ENCODE measurements at places on chromosomes 2 and 18.

DNA sequence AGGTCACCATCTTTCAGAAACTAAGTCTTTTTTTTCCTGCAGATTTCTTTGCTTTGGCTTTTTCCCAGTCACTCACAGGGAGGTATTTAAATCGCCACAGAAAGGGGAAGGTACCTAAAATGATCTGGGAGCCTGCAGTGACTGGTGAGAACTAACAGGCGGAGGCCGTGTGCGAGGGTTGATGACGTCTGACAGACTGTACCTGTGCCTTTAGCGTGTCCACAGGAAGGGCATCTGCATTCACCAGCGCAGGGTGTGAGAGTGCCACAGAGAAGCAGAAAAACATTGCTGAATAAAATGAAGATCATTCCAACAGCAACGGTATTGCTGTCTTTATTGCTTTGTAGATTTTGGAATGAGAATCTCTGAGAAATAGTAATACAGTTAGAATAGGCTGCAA, 5.7 kb downstream of the CTDP1 start:
- DNase-seq: no peak

GRCh38 chr2:118148133-118148532, 59.9 kb downstream of the INSIG2 start:
- DNase-seq: no peak

GRCh38 chr18:58394602-58395425, 234.1 kb downstream of the ALPK2 start:
- DNase-seq: no peak

DNA sequence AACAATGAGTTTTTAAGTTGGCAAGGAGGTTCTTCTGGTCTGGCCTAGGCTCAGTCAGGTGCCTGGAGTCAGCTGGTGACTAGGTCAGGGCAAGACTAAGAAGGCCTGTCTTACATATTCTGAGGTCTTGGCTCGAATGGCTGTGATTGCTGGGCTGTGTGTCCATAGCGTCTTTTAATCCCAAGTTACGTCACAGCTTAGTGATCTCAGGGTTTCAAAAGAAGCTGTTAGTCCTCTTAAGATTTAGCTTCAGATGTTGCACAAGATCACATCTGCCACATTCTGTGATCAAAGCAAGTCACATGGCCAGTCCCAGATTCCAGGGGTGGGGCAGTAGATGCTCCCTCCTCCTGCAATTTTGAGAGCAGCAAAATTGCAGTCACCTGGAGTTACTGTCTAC, 61.3 kb downstream of the PKP4 start:
- no peak for DNase-seq

- no peak for DNase-seq
Observed at GRCh38 chr2:1047485-1047884, 96.8 kb downstream of the SNTG2 start.

DNA sequence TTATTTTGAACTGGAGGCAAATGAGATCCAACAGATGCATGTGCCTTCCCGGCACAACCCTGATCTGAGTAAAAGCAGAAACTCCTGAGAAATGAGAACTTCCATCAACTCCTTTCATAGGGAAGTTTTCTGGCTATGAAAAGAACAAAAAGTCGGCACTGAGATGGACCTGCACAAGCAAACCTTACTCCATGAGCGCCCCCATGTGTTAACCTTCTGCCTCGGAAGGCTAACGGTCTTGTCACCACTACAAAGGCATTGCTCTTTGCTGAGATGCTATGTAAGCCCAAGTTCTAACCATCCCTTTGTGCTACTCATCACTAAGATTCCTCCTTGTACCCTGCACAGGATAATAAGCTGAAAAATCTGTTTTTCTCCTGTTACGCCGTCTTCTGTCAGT, 57.3 kb upstream of the SULT1C3 start:
- DNase-seq: no peak

- no peak for DNase-seq
Observed at GRCh38 chr2:10157293-10157692, 34.8 kb downstream of the RRM2 start.

DNA sequence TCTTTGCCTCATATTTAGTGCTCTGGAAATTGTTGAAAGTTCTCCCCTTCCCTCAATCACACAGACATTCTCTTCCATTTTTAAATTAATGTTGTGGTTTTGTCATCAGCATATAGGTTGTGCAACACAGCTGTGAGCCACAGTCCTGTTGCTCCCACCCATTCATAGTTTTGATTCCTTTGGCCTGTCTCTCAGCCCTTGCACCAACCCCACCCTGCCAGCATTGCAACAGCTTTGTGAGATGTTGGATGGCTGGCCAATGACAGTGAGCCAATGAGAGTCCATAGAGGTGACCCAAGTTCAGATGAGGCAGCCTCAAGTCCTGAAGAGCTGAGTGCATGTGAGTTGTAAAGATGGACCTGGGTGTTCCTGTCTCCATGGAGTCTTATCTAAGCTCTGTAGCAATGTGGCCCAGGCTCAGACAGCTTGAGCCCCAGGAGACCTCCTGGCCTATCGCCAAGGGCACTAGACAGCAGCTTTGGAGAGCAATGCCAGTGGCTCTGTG, 775.5 kb downstream of the RNF144A start:
- no peak for DNase-seq

DNA sequence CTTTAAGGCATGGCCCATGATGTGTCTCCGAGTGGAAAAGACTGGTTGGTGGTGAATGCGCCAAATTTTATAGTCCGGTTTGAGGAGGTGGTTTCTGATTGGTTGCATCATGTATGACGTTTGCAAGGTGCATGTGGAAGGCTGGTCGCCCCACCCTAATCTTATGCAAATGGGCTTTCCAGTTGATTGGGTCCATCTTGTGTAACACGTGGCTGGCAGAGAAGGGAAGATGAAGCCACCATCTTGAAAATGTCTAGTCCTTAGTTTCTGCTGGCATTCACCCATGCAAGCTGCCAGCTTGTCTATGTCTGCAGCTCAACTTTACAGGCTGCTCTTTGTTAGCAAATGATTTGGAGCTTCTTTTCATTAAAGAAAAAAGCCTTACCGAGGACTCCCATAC, 132.2 kb downstream of the PIK3C3 start:
- DNase-seq: no peak

- no peak for DNase-seq
Observed at GRCh38 chr2:109326306-109326705, 197.3 kb downstream of the SH3RF3 start.

DNA sequence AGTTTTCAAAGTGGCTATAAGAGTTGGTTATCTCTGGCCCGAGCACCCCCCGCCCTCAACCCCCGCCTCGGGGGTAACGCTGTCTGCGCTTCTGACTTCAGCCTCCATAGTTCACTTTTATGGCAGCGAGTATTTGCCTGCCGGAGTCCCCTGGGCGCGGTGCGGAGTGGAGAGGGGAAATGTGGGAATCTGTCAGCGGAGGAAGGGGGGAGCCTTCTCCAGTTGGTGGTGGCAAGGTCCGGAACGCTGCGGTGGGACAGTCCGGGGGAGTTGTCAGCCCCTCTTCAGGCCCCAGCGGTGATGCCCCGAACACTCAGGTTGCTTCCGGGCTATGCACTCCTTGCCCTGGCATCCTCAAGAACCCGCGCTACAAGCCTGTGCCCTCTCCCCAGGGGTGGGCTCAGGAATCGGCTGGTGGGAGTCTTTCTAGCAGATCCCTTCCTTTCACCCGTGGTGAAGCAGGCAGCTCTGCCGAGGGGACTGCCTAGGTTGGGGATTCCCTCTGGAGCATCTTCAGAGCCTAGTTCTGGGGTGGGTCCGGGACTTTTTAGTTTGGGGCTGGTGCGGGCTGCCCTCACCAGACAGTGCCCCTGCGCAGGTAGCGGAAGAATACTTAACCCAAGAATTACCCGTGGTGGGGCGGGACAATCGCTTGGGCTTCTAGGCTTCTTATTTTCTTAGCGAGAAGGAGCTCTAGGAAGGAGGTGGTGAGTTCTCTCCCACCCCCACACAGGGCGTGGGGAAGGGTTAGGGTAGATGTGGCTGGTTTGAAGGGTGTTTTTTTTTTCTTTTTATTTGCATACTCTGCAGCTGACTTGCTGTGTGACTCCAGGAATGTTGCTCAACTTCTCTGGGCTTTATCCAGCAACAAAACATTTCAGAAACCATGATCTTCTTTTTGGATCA, 1.6 kb downstream of the ATOH8 start:
- no peak for DNase-seq

- DNase-seq: no peak
Observed at GRCh38 chr2:225462417-225462816, 62.9 kb downstream of the NYAP2 start.

DNA sequence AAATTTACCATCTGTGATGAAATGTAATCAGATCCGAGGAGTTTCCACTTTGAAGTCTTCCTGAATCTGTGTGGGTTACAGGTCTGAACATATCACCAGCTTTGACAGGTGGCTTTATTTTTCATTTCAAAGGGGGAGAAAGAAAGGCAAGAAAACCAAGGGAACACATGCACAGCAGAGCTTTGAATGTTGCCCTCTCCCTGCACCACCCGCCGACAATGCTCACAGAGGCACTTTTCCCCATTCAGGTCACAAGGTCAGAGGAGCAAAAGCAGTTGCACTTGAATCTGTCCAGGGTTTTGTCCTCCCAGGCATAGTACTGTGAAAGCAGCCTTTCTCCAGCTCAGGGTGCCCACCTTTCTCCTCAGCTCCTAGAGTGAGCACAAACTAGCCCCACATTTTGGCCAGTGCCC, 130.2 kb downstream of the OSR1 start:
- no peak for DNase-seq

DNA sequence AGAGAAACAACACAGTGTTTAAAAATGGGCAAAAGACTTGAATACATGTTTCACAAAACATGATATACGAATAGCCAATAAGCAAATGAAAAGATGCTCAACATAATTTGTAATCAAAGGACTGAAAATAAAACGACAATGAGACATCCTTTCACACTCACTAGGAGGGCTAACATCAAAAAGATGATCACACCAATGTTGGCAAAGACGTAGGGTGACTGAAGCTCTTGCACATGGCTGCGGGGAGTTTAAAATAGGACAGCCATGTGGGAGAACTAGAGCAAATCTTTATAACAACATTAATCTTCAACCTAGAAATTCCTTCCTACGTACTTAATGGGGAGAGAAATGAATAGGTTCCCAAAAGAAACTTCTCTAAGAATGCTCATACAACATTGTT, 19.2 kb upstream of the SEH1L start:
- no peak for DNase-seq

DNA sequence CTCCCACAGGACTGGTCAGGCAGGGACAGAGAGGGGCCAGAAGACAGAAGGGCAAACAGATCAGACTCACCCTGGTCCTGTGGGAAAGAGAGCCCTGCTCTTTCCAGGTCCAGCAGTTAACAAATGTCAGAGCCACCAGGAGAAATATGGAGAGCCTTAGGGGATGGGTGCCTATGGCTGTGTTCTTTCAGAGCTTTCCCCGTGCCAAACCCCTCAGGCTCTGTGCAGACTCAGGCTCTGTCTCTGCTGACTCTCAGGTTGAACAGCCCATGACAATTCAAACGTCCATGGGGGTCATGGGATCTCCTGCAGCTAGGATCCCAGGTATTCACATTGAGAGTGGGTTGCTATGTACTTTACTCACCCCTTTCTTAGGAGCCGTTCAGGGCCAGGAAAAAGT, 120.8 kb upstream of the ERBB4 start:
- no peak for DNase-seq

DNA sequence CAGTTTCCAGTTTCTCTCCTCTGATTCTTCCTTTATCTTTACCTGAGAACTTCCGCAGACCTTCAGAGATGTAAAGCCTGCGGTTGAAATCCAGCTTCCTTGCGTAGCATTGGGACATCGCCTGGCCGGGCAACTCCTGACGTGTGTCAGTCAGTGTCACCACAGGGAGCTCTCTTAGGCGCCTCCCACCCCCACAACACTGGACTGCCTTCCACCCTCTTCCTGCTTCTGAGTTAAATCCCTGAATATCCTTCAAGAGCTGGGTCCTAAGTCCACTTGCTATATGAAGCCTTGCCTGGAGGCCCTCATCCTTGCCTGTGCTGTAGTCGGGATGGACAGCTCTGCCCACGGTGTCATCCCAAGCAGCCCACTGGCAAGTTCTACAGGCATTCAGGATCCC, 179.4 kb downstream of the SEPTIN10 start:
- DNase-seq: no peak

- no peak for DNase-seq
Observed at GRCh38 chr2:239255628-239256349, 145.0 kb downstream of the HDAC4 start.

DNA sequence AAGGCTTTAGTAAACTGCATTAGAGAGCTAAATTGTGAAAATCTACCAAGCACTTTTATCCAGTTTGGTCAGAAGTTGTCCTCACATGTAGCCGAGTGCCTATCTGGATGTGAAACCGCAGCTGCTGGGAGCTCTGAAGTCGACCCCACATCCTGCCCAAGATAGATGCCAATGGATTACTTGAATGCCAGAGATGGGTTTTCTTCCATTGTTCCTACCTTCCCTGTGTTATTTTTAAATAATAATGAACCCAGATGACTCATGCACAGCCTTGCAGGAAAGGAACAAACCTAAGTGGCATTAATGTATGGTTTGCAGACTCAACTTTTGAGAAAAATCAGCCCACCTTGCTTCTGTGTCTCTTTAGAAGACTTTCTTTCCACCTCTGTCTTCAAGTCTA, 408.5 kb downstream of the FBXO15 start:
- no peak for DNase-seq

- no peak for DNase-seq
Observed at GRCh38 chr2:71082402-71083252, 14.2 kb downstream of the NAGK start.

GRCh38 chr18:7333025-7333562, 102.2 kb downstream of the LRRC30 start:
- DNase-seq: no peak

DNA sequence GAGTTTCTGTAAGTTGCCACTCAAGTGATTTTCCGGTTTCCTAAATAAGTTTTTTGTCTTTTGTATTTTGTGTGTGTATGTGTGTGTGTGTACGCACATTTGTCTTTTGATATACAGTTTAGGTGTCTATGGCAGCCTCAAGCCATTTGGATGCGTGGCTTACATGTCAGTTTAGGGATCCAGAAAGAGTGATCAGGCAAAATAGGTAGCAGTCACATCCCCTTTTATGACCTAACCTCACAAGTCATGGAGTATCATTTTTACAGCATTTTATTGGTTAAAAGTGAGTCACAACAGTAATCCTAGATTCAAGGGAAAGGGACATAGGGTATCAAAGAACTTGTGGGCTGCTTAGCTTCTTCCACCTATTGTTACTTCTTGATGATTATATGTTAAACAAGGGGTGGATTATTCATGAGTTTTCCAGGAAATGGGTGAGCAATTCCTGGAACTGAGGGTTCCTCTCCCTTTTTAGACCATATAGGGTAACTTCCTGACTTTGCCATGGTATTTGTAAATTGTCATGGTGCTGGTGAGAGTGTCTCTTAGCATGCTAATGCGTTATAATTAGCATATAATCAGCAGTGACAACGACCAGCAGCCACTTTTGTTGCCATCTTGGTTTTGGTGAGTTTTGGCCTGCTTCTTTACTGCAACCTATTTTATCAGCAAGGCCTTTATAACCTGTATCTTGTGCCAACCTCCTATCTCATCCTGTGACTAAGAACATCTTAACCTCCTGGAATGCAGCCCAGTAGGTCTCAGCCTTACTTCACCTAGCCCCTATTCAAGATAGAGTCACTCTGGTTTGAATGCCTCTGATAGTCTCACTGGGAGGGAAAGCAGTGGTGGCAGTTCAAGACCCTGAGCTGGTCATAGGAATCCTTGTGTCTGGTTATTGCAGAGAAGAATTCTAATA, 8.6 kb upstream of the SOCS6 start:
- DNase-seq: no peak

GRCh38 chr2:240467659-240468302, 32.3 kb downstream of the GPC1 start:
- no peak for DNase-seq

All from stimulated activated CD8-positive, alpha-beta memory T cell treated with anti-CD3 and anti-CD28 coated beads, Interleukin-4, amount 100 ng/mL, for 4 hours (primary cell).